ENCODE measurements at places on chromosomes 3 and 15.

DNA sequence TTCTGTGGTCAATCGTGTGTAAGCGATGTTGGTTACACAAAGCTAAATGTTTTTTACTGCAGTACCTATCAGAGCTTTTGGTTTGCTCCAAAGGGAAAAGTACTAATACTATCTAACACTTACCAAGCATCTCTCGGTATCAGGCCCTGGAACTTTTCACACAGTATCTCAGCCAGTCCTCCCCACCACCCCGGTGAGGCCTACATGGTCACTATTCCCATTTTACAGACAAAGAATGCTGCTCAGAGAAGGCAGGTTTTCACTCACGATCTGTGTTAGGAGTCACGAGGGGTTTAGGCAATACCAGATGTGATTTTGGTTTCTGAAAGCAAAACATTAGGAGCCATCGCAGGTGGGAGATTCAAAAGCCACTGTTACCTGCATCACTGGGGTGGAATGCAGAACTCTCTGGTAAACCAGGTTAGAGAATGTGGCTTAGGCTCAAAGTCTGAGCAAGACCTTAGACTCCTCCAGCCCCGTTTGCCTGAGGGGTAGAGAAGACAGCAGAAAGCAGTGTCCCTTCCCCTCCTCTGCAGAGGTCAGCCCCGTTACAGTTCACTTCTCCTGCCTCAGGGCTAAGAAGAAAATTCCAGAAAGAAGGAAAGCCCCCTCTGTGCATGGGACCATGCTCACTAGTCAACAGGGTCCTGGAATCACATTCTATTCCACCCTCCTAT is 57.2 kb downstream of the XXYLT1 start:
- no peak for DNase-seq

- DNase-seq, result no peak
Measured at GRCh38 chr3:157523814-157524213, 20.6 kb upstream of the VEPH1 start.

GRCh38 chr15:81400640-81401236 is 26.7 kb upstream of the TMC3 start:
- DNase-seq, result no peak

GRCh38 chr3:177197727-177198460 is 612 bp upstream of the TBL1XR1 start:
- DNase-seq, result no peak

DNA sequence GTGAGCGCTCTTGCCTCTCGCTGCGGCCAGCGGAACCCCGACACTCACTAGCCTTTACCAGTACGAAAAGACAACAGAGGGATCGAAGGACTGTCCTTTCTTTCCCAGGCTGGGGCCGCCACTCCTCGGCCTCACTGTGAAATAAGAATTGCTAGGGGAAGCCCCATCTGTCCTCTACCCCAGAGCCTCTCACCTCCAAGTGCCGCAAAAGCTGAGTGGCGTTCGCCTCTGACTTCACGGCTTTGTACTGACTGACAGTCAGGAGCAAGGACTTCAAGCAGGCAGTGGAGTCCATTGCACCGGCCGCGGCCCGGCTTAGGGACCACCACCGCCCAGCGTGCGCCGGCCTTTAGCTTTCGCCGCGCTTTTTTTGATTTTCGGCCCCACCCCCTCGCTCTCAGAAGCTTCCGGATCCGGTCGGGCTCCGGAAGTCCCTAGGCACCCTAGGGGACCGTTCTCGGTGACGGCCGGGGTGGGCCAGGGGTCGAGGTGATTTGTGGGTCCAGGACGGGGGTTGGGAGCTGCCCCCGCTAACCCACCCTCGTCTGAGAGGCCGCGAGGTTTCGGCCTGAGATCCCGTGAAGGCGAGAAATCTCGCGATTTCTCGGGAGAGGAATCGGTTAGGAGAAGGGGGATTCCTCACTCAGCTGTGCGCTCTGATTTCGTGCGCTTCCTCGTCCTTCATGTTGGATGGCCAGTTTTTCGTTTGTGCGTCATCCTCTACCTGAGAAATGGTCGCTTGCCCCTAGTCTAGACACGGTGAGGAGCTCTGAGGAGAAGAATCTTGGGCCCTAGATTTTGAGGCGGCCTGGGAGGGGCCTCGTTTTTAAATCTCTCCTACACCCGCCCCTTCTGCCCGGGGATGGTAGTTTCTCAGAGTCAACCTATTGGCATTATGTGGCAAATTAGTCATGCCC is at the start of the genes CIP2A and DZIP3:
Gene CIP2A (minus strand): TSS at position 358 of the 917 bp plus-strand sequence. CDS start 63 bp downstream, at position 295.
Gene DZIP3 (plus strand): TSS at position 642 of the 917 bp plus-strand sequence. CDS start 15,685 bp downstream, outside the sequence.
- DNase-seq, result peak; percentile 88

Data from heart right ventricle (tissue), 16 donors.